ENCODE measurements at places on chromosomes 6 and 20.

- no peak for DNase-seq
These were observed 437.8 kb upstream of the HSF2 start for GRCh38 chr6:121961619-121962125.

GRCh38 chr20:15563836-15564235 is 1009.4 kb downstream of the KIF16B start:
- no peak for DNase-seq

DNA sequence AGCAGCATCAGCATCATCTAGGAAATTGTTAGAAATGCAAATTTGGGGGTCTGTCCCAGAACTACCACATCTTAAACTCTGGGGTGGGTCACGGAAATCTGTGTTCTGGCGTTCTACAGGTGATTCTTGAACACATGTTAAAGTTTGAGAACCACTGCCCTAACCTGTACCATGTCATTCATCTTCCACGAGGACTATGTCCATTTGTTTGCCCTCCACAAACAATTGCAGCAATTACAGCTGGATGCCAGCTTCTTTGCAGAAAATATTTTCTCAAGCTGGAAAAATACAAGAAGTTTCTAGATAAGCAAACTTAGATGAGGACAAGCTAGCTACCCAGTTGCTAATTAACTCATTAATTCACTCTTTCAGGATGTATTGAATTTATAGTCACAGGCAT is 54.1 kb downstream of the MAFB start:
- no peak for DNase-seq

GRCh38 chr6:168015482-168016175 is 18.2 kb downstream of the KIF25 start:
- DNase-seq = no peak

DNA sequence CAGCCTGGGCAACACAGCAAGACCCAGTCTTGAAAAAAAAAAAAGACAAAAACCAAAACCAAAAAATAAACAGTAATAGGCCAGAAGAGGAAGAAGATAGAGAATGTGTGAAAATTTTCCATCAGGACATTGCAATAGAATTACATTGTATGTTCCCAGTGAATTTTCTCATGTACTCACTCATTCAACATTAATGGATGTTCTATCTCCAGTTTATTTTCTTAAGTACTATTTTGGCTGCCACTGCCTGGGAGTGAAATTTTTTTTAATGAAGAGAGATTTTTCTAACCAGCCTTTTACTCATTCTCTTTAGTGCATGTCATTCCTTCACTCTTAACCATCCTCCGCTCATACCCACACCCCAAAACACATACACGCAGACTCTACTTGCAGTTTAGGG is 282.8 kb downstream of the ALDH8A1 start:
- DNase-seq = no peak

DNA sequence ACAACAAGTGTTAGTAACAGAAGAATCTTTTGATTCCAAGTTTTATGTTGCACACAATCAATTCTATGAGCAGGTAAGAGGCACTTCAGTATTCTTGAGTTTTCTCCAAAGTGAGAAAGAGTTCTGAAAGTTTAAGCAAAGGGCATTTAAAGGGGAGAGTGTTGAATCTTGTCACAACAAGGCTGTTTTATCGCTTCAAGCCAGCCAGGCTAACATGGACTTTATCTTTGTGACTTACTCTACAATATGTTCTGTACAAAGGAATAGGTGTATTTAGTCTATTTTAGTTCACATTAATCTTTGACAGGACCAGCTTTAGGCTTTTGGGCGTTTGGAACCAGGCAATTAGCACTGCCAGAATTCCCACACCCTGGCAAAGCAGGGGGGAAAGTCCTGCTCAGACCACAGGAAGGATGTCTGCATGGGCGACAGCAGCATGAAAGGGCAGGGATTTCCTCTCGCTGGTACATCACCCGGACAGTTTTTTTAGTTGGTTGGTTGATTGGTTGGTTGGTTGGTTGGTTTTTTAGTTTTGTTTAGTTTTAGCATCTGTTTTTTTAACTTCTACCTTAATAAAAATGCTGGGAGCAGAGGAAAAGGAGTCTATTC is 395.4 kb upstream of the SOX4 start:
- DNase-seq = no peak
